ENCODE measurements at places on chromosomes 1 and 21. TPM values are rescaled to one million over a fixed set of nuclear protein-coding genes. Genes with fewer than 3 reads are reported as not detected.

Gene FAAP20
- total RNA-seq: 45.3 TPM

Gene COL11A1
- total RNA-seq: 0.99 TPM

Gene CR1L
- not detected for total RNA-seq

Gene TMEM200B
- total RNA-seq: 24.6 TPM

Gene TBX19
- 3.0 TPM for total RNA-seq

Gene TMEM39B
- total RNA-seq: 2.0 TPM

Gene EPHA8
- not detected for total RNA-seq

Gene GJB5
- total RNA-seq: not detected

Gene TMEM183A
- total RNA-seq: 96.4 TPM

Gene SPRR2B
- total RNA-seq: not detected

Data from sigmoid colon (tissue), 7 donors.